ENCODE measurements at places on chromosomes 11 and 22.
A peak's percentile ranks its signal among the peaks of the same experiment; 100 is the strongest.

- no peak for DNase-seq
Observed at GRCh38 chr22:30398685-30399680, 2.2 kb downstream of the SEC14L2 start.

GRCh38 chr22:50505276-50505775 lies 2.2 kb downstream of the LMF2 start:
- no peak for DNase-seq

- peak; percentile 95 for DNase-seq
Observed at GRCh38 chr11:108121274-108122155, at the start of gene ACAT1. TSS of gene ACAT1 (plus strand) at chr11:108121567. CDS start at chr11:108121607, 40 bp downstream.

- no peak for DNase-seq
Observed at GRCh38 chr11:106745941-106746340, 272.3 kb downstream of the GUCY1A2 start.

GRCh38 chr11:85941380-85941973 lies 86.3 kb downstream of the CCDC83 start:
- DNase-seq: no peak

DNA sequence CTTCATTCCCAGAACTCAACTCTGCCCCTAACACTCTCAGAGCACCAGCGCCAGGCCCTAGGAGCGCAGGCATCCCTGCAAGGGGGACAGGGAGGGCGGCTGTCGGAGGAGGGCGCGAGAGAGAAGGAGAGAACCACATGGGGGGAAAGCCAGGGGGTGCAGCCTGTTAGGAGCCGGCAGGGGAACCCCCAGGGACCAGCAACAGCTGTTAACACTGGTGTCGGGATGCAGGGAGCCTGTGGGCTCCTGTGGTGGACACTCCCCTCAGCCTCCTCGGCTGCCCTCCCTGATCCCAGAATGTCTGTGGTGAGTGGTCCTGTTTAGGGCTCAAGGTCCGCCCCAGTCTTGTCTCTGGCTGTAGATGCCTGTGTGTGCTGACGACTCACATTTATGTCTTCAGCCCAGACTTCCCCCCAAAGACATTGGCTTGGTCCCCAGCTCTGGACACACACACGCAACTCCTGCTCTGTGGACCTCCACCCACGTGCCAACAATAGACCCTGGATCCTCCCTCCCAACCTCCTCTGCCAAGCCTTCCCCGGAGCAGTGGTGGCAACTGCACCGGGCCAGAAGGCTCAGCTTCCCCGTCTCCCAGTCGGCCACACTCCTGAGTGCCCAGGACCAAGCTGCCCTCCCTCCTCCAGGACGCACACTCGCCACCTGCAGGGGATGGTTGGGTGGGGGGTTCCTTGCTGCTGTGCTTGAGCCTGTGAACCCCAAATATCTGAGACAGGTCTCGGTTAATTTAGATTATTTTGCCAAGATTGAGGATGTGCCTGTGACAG lies 817 bp upstream of the IFITM5 start:
- no peak for DNase-seq

DNA sequence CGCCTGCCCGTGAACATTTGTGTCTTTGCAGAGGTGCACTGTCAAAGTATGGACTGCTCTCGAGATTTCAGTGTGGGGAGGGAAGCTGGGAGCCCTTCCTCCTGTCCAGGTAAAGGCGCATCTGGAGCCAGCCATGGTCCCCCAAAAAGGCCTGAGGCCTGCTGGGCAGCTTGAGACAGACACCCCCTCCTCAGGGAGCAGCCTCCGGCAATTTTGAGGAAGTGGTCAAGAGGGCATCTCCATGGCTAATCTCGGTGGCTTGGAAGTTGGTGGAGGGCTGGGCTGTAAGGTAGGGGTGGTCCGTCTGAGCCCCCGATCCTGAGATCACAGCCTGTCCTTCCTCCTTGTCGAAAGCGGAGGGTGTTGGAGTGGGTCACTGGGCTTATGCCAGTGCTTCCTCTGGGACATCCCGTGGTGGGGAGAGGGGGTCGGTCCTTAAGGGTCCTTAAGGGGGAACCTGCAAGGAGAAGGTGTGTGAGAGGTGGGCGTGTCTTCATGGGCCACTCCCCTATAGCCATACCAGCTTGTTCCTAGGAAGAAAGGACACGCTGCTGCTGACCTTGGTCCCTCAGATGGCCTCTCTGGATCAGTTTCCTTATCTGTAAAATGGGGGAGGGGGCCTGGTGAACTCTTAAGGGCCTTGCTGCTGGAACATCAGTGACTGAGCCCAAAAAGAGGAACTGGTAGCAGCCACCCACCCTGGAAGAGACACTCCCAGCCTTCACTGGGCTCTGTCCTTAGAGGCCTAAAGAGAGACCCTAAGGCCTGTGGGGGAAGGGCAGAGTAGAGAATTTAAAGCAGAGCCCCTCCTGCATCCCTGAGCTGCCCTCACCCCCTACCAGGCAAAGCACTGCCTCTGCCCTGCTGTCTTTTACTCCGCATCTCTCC lies 2.6 kb downstream of the KCNC1 start:
- DNase-seq: no peak

DNA sequence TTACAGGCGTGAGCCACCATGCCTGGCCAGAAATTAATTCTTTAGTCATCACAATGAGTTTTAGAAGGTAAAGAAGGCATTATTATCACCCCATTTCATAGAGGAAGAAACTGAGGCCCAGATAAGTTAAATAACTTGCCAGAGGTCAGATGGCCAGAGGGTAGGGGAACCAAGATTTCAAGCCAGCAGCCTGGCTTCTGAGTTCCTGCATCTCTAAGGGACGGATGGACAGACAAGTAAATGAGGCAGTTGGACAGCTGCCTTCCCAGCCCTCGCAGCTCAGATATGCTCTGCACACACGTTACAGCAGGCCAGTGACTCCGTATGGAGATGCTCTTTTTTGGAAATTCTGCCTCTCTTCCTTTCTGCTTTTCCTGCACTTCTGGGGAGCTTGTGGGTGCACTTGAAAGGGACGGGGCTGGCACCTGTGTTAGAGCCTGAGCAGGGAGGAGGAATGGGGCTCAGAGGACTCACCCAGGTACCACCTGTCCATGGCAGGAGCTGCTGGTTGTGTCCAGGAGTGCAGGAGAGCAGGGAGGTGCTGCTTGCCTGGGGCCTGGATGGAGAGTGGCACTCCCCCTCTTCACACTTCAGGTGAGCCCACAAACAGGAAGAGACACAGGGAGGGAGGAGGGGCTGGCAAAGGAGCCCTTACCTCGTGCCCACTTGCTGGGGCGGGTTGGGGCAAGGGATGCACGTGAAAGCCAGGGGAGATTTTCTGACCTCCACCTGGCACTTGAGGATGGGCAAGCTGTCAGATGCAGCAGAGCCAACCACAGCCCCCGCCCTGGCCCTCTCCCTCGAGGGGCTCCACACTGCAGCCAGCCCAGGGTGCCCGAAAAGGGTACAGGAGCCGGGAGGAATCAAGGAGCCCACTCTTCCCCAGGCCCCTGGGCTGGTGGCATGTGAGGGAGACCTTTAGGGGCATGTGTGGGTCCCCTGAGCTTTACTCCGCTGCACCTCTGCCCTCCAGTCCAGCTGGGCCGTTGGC lies 3.3 kb upstream of the FXYD2 start:
- DNase-seq: peak; percentile 31

GRCh38 chr11:110290591-110291334 lies 5.7 kb downstream of the RDX start:
- DNase-seq: no peak

GRCh38 chr11:43927925-43928707 lies 14.3 kb upstream of the C11orf96 start:
- DNase-seq: no peak

DNA sequence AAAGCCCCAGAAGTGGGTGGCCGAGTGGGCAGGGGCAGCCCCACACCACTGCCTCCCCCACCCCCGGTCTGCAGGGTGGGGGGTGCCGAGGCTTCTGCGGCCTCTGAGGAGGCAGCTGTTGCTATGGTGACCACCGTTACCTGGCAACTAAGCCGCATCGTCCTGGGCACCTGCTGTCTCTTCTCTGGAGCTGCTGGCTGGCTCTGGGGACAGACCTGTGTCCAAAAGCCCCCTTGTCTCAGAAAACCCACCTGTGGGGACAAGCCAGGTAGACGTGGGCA lies 79.9 kb upstream of the PRR5 start:
- peak; percentile 40 for DNase-seq

DNA sequence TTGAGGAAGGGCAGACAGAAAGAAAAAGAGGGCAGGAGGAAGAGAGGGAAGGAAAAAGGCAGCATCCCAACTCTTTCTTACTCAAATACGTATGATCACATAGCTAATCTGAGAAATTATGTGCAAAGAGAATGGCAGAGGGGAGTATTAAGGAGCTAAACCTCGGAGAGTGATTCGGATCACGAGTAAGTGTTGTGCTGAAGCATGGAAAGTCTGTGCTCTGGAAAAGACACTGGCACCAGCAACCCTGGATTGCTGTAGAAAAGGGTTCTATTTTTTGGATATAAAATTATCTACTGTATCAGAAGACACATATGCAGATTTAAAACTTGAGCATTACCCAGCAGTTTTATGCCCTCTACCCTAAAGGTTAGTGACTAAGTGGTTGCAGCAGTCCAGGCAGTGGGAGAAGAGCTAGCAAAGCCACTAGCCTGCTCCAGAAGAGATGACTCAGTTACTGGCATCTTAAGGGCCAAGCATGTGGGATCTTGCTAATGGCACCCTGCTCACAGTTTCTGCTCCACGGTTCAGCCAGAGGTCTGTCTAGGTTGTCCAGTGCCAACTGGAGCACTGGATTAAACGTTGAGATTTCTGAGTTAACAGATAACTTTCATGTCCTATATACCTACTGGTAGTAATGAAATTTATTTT lies 151.7 kb downstream of the SWAP70 start:
- DNase-seq: no peak

GRCh38 chr22:38955250-38955905 lies 2.0 kb upstream of the APOBEC3A start:
- no peak for DNase-seq

DNA sequence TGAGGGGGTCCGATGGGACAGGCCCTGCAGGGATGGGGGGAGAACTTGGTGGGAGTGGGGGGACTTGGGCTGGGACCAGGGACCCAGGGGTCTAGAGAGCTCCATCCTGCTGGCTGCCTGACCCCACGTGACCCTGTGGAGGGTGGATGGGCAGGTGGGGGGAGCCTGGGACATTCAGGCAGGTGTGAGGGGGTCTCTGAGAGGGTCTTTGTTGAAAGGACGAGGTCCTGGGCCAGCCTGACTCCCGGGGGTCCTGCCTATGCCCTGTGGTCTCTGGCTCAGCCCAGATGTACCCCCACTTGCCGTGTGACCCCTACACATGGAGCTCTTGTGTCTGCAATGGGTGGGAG lies 7.5 kb downstream of the LRRC56 start:
- DNase-seq: no peak

DNA sequence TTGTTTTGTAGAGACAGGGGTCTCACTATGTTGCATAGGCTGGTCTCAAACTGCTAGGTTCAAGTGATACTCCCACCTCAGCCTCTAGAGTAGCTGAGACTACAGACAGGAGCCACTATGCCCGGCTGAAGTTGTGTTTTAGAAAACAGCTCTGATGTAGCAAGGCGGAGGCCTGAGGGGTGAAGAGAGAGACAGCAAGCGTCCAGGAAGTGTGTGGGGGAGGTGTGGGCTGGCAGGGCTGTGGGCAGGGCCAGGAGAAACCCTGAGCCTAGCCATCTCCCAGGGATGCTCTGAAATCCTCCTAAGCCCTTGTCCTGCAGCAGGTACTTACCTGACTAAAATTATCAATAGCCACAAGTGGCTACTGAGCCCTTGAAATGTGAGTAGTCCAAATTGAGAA lies 16.1 kb upstream of the RPS3 start:
- peak; percentile 20 for DNase-seq

- DNase-seq: no peak
Observed at GRCh38 chr11:107847184-107847583, 11.4 kb downstream of the SLC35F2 start.

GRCh38 chr22:39173787-39174497 lies 21.5 kb upstream of the CBX7 start:
- peak; percentile 56 for DNase-seq

- DNase-seq: no peak
Observed at GRCh38 chr11:36425561-36426081, 84.5 kb downstream of the TRAF6 start.

GRCh38 chr11:60924110-60924905 lies at the start of gene TMEM132A:
TSS of gene TMEM132A (plus strand) at chr11:60924460. CDS start at chr11:60924634, 174 bp downstream.
- no peak for DNase-seq

- DNase-seq: no peak
Observed at GRCh38 chr11:115421352-115421991, 82.7 kb downstream of the CADM1 start.

GRCh38 chr22:19717181-19717580 lies 2.9 kb downstream of the SEPTIN5 start:
- DNase-seq: peak; percentile 39

GRCh38 chr22:17754233-17754925 lies 19.9 kb downstream of the BID start:
- DNase-seq: no peak

GRCh38 chr11:33880979-33881378 lies 10.9 kb downstream of the LMO2 start:
- no peak for DNase-seq

DNA sequence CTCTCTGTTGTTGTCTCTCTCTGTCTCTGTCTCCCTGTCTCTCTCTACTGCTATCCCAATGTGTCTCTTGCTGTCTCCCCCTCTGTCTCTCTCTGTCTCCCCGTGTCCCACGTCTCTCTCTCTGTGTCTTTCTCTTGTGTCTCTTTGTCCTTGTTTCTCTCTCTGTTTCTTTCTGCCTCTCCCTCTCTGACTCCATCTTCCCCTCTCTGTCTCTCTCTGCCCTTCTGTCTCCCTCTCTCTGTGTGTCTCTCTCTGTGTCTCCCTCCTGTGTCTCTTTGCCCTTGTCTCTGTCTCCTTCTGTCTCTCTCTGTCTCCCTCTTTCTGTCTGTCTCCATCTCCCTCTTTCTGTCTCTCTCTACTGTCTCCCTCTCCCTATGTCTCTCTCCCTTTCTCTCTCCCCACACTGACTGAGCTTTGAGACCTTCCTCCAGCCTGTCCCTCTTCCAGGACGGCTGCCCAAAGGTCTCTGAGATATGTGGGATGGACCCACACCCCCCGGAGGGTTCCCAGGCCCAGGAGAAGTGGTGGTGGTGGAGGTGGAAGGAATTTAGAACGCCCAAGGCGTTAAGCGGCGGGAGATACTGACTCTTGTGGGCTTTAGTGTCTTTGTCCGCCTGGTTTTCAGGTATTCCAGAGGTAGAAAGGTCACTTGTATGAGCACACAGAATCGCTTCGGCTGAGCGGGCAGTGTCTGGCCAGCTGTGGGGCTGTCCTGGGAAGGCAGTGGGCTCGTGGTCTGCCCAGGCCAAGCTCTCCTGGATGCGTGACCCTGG lies 65.5 kb upstream of the CCND1 start:
- no peak for DNase-seq

Data from CD4-positive, alpha-beta memory T cell (primary cell).